ENCODE measurements at places on chromosomes 2 and 18.

- DNase-seq = peak; percentile 64
These were observed 106.8 kb downstream of the CYP26B1 start for GRCh38 chr2:72040629-72041571.

DNA sequence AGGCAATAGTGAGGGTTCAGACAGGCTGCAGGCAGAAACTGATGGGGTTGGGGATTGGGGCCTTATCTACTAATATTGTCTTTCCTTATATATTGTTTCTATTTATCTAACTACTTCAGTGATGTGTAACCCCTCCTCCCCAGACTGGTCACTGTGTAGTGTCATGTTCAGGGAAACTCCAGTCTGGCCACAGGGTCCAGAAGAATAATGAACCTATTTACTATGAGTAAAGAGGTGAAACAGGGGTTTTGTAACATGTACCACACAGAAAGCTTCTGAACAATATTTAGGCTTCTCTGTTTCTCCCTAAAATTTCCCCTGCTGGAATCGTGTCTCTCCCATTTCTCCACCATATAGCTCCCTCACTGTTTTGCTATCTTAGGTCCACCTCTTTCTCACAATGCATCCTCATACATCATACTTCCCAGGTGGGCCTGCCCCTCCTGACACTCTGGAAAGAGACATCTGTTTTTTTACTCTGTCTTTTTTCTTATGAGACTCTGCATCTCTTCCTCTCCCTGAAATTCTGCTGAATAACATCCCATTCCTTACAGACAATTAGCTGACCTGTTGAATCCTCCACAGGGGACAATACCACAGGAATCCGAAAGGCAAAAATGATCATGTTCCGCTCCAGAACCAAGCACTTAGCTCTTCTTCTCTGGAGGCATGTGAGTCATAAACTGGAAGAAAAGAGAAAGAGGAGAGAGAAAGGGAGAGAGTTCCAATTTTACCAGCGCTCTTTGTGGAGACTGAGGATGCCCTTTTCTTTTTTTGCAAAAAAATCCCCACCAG, 154.8 kb downstream of the ZEB2 start:
- peak; percentile 61 for DNase-seq

DNA sequence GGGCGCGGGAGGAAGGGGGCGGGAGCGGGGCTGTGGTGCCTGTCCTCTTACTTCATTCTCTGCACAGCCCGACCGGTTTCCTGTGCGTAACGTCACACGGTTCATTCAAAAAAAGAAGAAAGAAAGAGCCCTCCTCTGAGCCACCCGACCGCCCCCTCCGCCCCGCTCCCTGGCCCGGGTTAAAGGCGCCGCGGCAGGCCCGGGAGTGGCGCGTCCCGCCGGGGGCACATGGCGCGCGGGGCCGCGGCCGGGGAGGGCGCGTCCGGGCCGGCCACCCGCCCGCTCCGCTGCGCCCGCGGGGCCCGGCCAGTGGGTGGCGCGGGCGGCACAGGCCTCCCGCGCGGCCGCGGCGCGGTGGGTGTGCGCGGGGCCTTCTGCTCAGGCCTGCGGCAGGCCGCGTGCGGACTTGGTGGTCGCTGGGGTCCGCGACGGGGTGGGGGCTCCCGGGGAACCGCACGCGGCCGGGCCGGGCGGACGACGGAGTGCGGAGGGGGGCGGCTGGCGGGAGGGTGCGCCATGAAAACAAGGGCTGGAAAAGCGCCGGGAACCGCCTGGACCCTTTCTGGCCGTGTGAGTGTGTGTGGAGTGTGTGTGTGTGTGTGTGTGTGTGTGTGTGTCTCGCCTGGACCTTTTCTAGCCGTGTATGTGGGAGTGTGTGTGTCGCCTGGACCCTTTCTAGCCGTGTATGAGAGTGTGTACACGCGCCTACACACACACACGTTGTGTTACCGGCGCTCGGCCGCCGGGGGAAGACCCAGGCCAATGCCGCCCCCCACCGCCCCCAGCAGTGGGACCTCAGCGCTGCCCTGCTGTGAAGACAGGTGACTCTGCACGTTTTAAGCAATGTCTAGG, 780 bp upstream of the BCL2 start:
- peak; percentile 88 for DNase-seq

- DNase-seq = no peak
These were observed 7.7 kb downstream of the HMSD start for GRCh38 chr18:63956755-63957154.

GRCh38 chr2:109264595-109265328, 135.8 kb downstream of the SH3RF3 start:
- DNase-seq = peak; percentile 64

- DNase-seq = peak; percentile 1
These were observed 879.2 kb upstream of the DDX18 start for GRCh38 chr2:116935097-116935814.

GRCh38 chr2:239462191-239462515, 61.3 kb upstream of the HDAC4 start:
- DNase-seq = no peak

- no peak for DNase-seq
These were observed 300.0 kb upstream of the PIK3C3 start for GRCh38 chr18:41655074-41655473.

GRCh38 chr18:23137097-23137635, 1.9 kb downstream of the CABLES1 start:
- peak; percentile 54 for DNase-seq

DNA sequence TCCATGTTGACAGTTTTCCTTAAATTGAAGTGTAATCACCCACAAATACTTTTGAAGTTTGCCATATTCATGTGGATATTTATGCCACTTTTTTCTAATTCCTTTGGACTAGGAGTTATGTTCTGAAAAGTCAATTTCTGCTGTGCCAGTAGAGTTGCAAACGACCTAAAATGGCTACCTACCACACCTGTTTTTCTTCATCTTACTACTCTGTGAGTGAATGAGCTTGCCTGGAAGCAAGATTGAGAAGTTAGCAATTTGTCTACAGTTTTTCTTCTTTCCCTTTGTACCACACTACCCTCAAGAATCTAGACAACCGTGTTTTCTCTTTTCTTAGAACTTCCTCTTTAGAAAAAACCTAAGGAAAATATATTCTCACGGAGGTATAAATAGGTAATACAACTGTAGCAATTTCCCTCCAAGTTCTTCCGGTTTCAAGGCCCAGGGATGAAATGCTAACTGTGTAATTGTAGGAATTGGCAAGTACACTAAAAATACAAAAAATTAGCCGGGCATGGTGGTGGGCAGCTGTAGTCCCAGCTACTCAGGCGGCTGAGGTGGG, 7.3 kb upstream of the SLC39A10 start:
- DNase-seq = no peak

GRCh38 chr2:187419808-187420207, 28.2 kb downstream of the CALCRL start:
- DNase-seq = no peak

DNA sequence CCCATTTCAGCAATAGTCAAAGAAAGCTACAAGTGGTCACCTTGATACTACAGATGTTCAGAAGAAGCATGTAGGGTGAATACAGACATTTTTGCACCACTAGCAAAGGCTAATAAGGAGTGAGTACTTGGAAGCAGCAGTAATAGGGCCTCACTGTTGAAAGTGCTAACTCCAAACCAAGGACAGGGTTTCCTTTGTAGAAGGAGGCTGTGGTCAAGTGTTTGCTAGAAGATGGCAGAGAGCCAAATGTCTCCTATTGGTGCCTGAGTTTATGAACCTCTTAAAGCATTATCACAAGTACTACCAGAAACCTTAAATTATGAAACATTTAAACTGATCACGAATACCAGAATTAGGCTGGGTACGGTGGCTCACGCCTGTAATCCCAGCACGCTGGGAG, 308.1 kb downstream of the ZEB2 start:
- peak; percentile 11 for DNase-seq

GRCh38 chr2:36812196-36812595, 115.7 kb downstream of the VIT start:
- no peak for DNase-seq

DNA sequence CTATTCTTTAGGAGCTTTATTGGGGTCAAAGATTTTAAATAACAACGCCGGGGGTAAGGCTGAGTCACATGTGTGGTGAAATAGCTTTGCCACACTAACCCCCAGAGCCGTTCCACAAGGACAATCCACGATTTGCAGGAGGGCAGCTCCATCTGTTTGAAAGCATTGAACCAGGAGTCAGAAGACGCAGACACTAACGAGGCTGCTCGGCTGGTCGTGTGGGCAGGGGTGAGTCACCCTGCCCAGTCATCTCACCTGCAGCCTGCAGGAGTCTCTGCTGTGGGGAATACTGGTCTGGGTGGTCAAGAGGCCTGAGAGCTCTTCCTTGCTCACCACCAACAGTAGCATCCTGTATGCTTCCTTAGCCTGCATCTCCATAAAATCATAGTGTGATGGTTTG, 149.2 kb upstream of the NCK2 start:
- peak; percentile 44 for DNase-seq

DNA sequence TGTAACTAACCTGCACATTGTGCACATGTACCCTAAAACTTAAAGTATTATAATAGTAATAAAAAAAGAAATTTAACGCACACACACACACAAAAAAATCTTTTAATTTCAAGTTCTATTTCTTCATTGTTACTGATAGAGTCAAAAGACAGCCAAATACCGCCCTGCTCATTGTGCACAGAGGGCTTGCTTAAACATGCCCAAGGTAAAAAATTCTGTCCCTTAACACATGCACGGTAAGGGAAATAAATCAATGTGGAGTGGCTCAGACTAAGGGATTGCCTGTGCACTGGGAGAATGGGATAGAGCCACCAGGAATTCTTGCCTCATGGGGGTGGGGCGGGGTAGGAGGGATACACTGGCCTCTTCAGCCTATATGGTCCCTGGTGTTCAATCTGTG, 468.0 kb downstream of the NUP35 start:
- no peak for DNase-seq

DNA sequence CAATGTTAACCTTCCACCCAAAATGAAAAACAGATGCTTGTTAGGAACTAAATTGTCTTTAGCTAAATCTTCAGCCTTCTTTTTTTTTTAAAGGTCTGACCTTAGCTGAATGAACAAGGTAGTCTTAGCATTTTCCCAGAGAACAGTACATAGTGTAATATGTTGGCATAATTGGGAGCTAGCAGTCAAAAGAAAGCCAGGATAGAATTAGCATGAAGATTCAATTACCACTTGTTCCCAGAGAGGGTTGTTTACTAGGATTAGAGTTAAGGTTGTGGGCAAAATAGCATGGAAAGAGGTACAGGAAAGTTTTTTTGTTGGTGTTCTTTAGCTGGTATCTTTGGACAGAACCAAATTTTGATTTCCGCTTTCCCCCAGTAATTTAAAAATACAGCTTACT, 6.9 kb downstream of the CDH20 start:
- DNase-seq = no peak

- peak; percentile 89 for DNase-seq
These were observed 60.6 kb upstream of the HS6ST1 start for GRCh38 chr2:128379021-128380015.

Data from astrocyte of the hippocampus (primary cell).